ENCODE measurements at places on chromosomes 7 and 10. TPM values are rescaled to one million over a fixed set of nuclear protein-coding genes. Genes with fewer than 3 reads are reported as not detected.
A peak's percentile ranks its signal among the peaks of the same experiment; 100 is the strongest.

DNA sequence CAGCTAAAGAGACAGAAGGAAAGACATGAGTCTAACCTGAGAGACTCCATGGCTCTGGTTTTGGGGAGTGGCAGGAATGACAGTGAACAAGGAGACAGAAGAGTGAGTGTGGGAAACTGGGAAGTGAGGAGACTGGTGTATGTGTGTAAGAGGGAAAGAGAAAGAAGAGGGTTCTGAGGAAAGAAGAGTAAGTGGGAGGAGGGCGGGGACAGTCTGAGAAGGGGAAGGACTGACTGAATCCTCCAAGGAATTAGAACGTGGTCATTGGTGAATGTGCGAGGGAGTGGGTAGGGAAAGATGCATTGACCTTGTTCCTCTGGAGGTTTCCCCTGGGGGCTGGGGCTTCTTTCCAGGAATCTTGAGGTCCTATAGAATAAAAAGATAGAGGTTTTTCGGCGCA, 26.6 kb downstream of the WNT8B start:
- no peak for DNase-seq

- DNase-seq = no peak
These were observed 18.7 kb upstream of the UTF1 start for GRCh38 chr10:133211141-133211830.

DNA sequence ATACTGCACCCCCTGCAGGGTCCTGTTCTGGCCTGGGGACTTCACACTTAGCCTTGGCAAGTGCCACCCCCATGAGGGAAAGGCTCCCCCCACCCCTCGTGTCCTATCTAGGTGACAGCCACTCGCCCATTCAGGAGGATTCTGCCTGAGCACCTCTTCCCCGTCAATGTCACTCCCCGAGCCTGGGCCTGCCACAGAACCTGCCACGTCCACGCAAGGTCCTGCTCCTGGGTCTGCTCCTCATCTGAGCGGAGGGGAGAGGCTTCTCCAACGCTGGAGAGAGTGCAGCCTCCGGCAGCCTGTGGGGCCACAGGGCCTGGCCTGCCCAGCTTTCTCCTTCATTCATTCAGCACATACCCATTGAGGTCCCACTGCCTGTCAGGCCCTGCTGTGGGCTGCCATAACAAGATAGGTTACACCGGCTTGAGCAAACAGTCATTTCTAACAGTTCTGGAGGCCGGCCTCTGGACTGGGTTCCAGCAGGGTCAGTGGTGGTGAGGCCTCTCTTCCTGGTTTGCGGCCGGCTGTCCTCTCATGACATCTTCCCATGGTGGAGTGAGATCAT, 92.0 kb upstream of the RET start:
- DNase-seq = peak; percentile 37

DNA sequence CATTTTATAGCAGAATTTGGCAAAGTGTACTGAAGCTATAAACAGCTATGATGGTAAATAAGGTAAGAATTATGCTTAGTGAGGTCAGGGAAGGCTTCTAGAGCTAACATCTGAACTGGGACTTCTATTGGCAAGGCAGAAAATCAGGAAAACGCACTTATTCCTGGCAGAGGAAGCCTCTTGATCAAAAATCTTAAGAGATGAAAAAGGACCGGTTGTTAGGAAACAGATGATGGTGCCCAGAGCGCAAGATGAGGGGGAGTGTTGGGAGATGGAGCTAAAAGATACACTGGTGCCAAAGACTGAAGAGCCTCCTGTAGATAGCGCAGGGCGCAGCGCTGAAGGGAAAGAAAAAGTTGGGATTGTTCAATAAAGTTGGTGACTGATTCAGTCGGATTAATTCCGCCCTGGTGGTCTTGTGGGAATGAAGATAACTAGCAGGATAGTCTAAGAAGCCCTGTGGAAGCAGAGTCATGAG, 550 bp upstream of the CALU start:
- DNase-seq = no peak

- no peak for DNase-seq
These were observed 627.4 kb downstream of the REEP3 start for GRCh38 chr10:64148607-64149006.

Gene SCRN1
- 32.0 TPM for total RNA-seq

DNA sequence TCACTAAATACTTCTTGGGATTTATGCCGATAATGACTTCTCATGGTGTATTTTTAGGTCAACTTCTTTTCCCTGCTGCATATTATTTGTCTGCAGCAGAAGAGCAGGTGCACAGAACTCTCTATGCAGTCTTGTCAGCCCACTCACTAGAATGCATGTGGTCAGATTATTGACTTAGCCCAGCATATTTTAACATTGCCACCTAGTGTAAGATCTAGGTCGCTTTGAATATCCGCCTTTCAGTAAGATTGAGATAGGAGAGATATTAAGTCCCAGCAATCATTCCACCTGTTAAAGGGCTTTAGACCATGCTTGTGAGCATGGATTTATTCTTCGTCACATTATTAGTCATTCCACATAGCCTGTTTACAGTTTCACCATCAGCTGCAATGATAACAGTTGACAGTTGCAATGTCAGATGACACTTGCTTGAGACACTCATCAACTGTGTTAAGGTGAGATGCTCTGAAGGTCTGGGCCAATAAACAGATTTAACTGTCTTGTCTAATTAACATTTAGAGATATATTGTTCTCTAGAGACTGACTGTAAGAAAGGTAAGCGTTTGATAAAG, 491.7 kb downstream of the ARL4A start:
- DNase-seq = no peak

DNA sequence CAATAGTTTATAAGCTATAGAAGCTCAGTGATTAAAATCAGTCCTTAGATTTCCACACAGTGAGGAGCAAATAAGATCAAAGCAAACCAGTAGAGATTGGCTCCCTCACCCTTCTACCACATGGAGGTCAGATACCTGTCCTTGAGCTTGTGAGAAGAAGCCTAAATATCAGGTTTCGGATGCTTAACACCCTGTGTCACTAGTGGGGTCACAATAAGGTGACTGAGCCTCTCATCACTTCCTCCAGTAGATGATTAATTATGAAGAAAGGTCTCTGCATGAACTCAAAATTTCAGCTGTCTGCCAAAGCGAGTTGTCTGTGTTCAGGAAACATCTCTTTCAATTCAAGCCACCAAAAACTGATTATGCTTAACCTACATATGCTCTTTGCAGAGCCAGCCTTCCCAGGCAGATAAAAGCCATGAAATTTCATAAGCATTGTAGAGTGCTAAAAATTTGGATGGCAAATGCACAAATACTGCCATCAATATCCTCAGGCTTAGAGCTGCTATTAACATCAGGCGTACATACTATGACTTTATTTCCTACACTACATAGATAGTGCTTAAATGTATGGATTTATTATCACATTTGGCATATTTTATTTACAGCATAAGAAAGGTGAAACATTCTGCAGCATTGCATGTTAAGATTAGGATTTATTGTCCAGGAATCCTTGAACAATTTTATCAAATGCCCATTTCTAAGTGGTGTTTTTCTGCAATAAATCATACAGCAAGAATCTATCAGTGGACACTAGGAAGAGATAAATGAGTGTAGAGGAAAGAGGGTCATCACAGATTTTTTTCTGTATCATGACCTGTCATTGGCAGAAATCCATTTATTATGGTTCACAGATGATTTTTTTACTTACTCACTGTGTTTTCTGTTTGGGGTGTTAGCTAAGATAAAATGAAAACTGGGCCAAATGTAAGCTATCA, 285.1 kb upstream of the SP8 start:
- DNase-seq = no peak

- DNase-seq = no peak
These were observed 68.9 kb upstream of the FOXK1 start for GRCh38 chr7:4612939-4613841.

Gene PSMA2
- 52.1 TPM for total RNA-seq
